NCI-H345 (cell line): ENCODE measurements at places on chromosomes 2 and 18.

DNA sequence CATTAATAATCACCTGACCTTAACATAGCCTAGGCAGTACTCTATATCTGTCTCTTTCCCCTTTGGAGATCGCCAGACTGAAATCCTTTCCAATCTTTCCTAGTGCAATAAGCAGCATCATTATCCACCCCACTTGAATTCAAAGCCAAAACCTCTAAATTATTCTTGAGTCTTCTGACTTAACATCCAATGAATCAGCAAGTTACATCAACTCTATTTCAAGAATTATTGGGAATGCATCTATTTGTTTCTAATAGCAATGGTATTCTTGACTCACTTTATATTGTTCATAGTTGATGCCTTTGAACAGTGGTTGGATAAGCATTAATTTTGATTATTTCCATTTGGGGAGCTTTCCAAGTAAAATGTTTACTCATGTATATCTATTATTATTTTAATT, 144.8 kb downstream of the ZNF804A start:
- no peak for DNase-seq

DNA sequence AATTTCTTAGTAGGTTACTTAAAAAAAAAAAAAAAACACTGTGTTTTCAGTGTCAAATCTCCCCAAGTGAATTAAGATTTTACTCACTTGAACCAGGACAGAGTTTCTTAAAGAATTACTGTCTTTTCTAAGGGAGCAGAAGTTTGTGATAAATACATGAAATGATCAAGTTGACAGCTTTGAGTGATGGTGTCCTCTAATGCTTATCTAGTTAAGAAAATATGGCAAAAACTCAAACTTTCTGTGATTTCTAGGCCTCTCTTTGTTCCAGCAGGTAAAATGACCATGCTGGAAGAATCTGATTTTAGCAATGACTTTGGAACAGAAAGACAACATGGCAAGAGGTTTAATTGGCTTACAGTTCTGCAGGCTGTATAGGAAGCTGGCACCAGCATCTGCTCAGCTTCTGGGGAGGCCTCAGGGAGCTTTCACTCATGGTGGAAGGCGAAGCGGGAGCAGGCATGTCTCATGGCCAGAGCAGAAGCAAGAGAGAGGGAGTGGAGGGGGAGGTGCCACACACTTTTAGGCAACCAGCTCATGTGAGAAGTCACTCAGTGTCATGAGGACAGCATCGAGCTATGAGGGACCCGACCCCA, 6.6 kb downstream of the MAPRE2 start:
- no peak for DNase-seq

- no peak for DNase-seq
These were observed 22.3 kb upstream of the CYRIA start for GRCh38 chr2:16687955-16688354.

- no peak for DNase-seq
These were observed 180.9 kb downstream of the ZEB2 start for GRCh38 chr2:144339048-144339447.

- DNase-seq: no peak
These were observed 66.9 kb upstream of the ITM2C start for GRCh38 chr2:230797515-230798495.

DNA sequence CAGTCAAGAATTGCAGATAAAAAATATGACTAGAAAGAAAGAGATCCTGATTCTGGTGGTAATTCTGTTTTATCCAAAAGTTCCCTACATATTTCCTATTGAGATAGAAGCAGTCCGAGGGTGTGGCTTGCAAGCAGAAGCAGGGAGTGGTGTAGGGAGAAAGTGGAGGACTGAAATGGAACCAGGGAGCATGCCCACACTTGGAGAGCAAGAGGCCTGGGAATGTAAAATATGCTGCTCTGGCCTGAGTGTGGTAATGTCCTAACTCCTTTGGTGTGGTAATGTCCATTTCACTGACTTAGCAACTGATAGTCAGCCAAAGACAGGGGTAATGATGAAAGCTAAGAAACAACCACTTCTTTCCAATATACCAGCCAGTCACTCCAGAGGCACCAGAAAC, 30.1 kb upstream of the FMNL2 start:
- DNase-seq: no peak

DNA sequence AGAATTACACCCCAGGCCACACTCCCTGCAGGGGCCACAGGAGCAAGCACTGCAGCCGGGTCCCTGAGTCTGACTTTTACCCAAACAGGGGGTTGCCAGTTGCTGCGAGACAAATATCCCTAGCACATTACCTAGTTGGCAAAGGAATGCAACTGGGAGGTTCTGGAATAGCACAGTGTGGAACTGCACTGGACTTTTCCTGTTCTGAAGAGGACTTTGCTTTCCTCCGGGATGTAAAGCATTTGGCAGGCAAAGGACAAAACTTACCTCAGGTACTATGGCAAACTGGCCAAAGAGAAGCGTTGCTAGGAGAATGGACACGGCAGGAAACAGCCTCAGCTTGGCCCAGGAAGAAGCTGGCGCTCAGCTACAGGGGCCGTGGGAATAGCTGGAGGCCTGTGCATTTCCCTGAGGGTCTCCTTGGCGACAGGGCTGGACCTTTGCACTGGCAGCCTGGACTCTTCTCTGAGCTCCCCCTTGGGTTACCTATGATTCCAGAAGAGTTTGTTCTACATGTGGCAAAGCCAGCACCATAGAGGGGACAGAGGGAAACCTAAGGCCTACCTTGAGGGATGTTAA, 45.0 kb downstream of the BCL11A start:
- DNase-seq: no peak

DNA sequence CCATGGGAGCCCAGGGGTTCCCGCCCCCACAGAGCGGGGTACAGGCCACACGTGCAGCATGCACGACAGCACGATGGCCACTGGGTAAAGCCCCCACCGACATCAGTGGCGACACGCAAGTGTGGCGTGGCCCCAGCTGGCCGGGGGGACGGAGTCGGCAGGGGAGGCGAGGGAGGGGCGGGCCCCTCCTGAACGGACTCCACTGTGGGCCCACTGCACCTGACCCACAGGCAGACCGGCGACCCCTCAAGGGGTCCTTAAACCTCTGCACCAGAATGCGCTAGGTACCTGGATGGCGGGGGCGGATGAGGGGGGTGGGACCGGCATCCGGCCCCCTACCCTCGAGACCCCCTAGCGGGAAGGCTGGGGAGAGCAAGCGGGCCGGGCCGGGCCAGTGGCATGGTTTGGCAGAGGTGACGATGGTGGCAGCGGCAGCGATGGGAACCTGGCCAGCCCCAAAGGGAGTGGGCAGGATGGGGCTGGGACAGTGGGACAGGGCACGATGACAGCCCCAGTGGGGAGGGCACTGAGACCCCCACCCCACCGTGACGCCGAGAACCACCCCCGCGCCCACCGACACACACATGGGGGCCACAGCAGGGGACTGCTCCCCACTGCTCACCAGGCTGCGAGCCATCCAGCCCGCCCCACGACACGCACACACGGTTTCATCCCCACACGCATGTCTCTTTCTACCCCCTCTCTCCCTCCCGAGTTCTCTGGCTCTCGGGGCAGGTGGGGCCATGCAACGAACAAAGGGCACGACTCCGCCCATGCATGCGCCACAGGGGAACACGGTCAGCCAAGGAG, 91.9 kb upstream of the ANKRD30BL start:
- no peak for DNase-seq
